Fibroblast of the aortic adventitia (primary cell): ENCODE measurements at places on chromosomes 11 and 22.
A peak's percentile ranks its signal among the peaks of the same experiment; 100 is the strongest.

DNA sequence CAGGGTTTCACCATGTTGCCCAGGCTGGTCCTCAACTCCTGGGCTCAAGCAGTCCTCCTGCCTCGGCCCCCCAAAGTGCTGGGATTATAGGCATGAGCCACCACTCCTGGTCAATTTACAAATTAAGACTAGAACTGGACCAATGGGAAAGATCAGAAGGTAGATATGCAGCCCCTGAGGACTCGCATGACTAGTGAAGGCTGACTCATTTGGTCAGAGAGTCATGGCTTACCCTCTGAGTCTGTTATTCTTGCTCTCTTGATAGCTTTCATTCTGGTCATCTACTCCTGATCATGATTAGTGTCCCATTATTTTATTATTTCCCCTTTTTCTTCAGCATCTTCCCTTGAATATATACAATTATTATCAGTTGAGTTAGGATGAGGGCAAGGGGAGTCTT, 2.7 kb upstream of the LDHAL6A start:
- peak; percentile 26 for DNase-seq

DNA sequence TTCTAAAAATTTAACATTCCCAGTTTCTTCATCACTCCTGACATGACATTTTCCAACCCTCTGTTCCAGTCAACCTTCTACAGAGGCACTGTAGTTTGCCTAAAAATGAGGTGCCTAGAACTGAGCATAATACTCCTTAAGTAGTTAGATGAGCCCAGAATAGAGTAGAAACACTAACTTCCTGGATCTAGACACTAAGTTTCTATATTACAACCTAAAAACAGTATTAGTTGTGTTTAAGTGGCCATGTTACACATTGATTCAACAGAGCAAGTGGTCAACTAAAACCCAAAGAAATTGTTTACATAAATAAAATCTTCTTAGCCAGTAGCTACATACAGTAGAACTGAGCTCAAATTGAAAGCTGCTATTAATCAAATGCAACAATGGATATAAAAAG, 1.3 kb downstream of the HPS5 start:
- no peak for DNase-seq

- DNase-seq: peak; percentile 33
Observed at GRCh38 chr11:36409152-36409816, 100.8 kb downstream of the TRAF6 start.

GRCh38 chr11:121358760-121359159, 66.2 kb downstream of the SC5D start:
- DNase-seq: no peak

GRCh38 chr11:119523539-119524157, 100.7 kb upstream of the THY1 start:
- DNase-seq: no peak

DNA sequence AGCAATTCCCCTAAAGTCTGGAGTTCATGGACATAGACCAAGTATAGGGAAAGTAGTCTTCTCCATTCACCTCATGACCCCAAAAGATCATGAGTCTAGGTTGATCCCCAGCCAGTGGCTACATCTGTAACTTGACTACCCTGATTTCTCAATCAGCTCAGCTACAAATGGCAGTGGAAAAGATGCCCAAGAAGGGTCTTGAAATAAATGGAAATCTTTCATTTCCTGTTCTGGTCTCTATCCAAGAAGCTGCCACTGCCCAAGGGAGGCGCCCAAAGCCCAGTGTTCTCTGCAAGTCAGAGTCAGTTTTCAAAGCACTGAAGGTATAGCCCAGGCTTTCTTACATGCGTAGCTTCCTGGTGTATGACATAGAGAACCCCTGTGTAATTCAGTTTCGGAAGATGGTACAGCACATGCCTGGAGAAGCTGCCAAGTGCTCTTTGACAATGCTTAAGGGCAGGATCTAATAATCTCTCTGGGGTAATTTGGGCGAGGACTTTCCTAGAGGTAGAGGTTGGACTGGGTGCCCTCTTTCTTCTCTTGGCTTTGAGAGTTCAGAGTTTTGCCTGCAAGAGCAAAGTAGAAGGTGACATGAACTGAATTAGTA, 101.1 kb downstream of the ADAMTS15 start:
- DNase-seq: peak; percentile 35

DNA sequence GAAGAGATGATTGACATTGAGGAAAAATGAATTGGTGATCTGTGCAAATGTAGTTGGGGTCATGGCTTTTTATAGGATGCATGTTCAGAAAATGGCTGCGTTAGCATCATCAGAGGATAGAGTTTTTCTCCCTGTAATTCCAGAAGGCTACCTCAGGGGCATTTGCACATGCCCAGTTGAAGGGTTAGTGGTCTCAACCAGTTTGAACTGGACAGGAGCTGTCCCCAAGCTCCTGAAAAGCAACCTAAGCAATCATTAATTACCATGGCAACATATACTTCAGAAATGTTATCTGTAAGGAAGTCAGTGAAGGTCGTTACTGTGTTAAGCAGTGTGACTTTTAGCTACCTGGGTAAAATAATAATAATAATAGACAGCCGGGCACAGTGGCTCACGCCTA, 29.3 kb downstream of the TUG1 start:
- no peak for DNase-seq

DNA sequence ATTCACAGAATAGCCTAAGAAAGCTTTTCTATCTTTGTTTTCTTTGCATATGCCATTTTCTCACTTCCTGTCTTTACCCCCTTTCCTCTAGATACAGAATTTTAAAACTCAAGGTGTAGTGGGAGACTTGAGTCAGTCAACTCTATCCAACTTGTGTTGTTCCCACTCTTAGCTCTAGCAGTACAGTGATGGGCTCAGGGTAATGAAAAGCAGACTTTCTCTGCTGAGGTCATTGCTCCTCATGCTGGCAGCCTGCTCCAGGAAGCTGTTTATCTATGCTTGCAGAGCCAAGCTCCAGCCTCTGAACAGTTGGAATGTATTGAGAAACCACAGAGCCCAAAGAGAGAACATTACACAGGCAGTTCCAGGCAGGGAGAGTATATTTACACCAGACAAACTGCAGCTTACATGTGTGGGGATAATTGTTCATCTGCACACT, 68.1 kb downstream of the CSTPP1 start:
- DNase-seq: peak; percentile 98

DNA sequence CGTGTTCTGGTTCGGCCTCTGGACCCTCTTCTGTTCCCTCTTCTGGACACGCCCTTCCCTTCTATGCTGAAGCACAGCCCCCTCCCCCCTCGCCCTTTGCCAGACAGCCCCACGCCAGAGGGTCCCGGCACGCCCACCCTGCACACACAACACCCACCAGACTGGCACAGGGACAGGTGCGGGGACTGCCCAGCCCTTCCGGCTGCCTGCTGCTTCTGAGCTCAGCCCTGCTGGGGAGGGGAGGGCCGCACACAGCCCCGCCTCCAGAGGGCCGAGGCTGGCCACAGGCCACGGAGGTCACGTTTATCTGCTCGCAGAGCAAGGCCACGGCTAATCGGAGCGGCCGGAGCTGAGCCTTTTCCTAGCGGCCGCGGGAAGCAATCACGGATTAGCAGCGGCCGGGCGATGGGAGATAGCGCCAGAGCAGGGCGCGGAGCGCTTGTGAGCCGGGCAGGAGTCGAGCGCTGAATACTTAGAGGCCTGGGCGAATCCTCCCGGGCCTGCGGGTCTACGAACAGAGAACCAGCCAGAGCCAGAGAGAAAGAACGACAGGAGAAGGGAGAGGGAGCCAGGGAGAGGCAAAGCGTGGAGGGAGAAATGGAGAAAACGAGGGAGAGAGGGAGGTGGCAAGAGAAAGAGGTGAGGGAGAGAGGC, 21.5 kb downstream of the OTUB1 start:
- peak; percentile 53 for DNase-seq

- no peak for DNase-seq
Observed at GRCh38 chr11:32262367-32262766, 171.5 kb downstream of the RCN1 start.

DNA sequence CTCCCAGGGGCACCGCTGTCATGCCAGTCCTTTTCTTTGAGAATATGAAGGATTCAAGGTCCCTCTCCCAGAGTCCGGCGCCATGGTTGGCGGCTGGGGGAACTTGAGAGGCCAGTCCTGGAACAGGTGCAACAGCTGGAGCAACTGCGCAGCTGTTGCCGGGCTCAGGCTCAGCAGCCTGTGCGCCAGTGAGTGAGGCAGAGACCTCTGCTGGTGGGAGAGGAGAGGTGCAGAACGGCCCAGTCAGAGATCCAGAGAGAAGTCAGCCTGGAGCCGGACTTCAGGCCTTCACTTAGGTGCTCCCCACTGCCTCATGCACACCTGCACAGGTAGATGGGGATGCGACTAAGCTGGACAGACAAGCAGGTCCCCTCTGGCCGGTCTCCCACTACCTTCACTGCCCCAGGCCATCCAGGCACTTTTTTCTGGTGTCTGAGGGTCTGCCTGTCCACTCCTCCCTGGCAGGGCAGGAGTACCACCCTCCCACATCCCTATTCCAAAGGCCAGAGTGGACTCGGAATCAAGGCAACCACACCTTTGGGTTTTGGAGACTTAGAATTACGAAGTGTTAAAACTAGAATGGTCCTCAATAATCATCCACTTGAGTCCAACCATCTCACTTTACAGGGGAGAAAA, 4.6 kb downstream of the CHRDL2 start:
- DNase-seq: peak; percentile 77

DNA sequence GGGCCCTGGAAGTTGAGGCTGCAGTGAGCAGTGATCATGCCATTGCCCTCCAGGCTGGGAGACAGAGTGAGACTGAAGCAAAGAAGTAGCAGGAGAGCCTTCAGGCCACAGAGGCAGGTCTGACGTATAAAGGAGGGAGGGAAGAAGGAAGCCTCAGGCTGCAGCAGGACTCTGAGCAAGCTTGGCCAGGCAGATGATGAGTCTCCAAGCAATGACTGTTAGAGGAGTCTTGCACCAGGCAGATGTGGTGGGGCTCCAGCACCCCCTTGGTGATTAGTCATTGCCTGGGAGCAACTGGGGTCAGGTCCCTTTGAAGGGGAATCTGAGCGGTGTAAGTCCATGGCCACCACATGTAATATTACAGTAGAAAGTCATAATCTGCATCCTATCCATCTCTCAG, 36.6 kb upstream of the NFAM1 start:
- no peak for DNase-seq

- DNase-seq: no peak
Observed at GRCh38 chr11:99443276-99443675, 422.5 kb downstream of the CNTN5 start.

DNA sequence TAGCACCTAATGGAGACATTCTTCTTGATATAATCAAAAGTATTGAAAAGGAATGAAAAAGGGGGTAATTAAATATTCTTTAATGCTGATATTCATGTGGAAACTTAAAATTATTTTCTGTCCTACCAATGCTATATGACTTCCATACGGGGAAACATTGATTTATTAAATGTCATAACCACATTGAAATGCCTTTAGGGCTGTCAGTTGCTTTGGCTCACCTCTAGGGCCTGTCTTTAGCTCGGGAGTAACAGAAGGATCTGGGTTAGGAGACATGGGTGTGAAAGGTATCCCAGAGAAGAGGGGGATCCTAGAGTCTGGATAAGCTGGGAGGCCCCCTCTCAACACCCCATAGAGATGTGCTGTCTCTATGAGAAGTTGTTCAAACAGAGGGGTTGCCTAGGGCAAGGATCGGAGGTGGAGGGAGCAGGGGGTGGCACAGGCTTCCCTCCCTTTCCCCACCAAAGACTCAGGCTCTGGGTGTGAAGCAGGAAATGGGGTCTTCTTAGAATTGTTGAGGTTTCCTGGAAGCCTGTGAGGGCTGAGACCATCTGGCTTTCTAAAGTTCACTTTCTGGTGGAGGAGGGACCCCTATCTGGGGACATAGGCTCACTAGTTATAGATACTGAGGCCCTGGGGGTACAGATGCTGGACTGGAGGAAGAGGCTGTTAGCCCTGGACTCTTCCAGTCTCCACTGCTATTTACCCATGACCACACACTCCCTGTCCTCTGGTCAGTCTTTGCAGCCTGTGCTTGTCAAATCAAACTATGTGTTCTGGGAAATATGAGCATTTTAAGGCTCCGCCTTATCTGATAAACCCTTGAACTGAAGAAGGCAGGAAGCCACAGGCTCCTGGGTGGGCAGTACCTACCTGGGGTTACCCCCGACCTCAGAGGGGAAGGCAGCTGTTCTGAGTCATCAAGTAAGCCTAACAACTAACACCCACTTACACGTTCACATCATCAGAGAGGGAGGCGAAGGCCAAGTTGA, 55.8 kb upstream of the RRAS2 start:
- no peak for DNase-seq

- DNase-seq: no peak
Observed at GRCh38 chr22:17706947-17707346, 67.3 kb downstream of the BID start.

GRCh38 chr11:69434471-69434931, 47.0 kb upstream of the LINC01488 start:
- no peak for DNase-seq

GRCh38 chr11:769887-770641, 7.2 kb downstream of the GATD1 start:
- DNase-seq: no peak

GRCh38 chr11:119895981-119896380, 167.0 kb upstream of the NECTIN1 start:
- DNase-seq: no peak

- peak; percentile 80 for DNase-seq
Observed at GRCh38 chr11:95337175-95337957, 106.4 kb upstream of the SESN3 start.

DNA sequence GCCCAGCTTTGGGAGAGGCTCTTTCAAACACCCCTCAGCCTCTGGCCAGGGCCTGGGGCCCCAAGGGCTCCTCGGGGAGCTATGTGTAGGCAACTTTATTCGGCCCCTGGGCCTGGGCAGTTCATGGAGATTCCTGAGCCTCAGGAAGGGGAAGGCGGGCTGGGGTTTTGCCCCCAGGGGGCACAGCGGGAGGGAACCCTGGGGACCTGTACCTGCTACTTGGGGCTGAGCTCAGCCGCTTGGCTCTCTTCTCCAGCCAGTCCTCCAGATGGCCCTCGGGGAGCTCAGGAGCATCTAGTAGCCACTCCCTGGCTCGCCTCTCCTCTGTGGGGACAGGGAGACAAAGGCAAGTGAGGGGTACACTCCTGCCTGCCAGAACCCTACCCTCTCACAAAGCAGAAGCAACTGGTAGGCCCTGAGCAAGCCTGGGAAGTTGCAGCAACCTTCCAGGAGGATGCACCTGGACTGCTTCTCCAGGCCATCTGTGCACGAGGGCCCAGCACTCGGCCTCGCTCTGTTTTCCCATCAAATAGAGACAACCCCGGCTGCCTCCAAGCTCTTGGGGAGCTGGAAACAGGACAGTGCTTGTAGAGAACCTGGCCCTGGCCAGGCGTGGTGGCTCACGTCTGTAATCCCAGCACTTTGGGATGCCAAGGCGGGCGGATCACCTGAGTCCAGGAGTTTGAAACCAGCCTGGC, 18.5 kb downstream of the CABP7 start:
- no peak for DNase-seq

GRCh38 chr11:134231958-134232659, 7.6 kb downstream of the VPS26B start:
- no peak for DNase-seq
